ENCODE measurements at places on chromosomes 4 and X. TPM values are rescaled to one million over a fixed set of nuclear protein-coding genes. Genes with fewer than 3 reads are reported as not detected.

SSX2B gene
- total RNA-seq: not detected

TMEM144 gene
- 13.4 TPM for total RNA-seq

PPP2R2C gene
- 32.9 TPM for total RNA-seq

ETDA gene
- total RNA-seq: not detected

ASB12 gene
- total RNA-seq: not detected

KLKB1 gene
- not detected for total RNA-seq

PCDH19 gene
- 0.05 TPM for total RNA-seq

NUDT10 gene
- not detected for total RNA-seq

FABP2 gene
- not detected for total RNA-seq

ATP6AP1 gene
- 112 TPM for total RNA-seq

SHROOM4 gene
- total RNA-seq: 1.1 TPM

ADGRG2 gene
- total RNA-seq: 0.20 TPM

DNA sequence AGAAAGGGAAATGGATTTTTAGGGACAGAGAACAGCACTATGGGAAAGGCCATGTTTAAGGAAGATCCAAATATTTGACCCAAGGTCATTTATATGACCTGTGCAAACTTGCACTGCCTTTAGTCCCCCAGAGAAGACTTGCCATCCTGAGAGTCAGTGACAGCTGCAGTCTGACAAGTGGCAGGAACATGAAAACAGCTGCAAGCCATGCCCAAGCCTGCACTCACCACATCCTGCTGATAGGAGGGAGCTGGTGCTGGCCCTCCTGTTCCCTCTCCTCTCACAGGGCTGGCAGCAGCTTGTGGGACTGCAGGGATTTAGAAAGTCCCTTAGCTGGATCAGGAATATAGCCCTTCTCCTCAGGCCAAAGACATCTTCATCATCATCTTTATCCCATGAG is 187.7 kb downstream of the RAP1GDS1 start:
- H3K4me1 ChIP-seq: no peaks in the 10 kb centered on the region
- no peaks in the 10 kb centered on the region for H3K36me3 ChIP-seq
- H3K4me3 ChIP-seq: no peak overlapping the region
- no peak for DNase-seq
- H3K27me3 ChIP-seq: no peaks in the 10 kb centered on the region
- H3K27ac ChIP-seq: no peak overlapping the region

GRCh38 chrX:136354201-136354600 is 53.4 kb downstream of the ADGRG4 start:
- H3K4me3 ChIP-seq: peak overlapping the region; percentile 0
- peak overlapping the region; percentile 95 for H3K27ac ChIP-seq
- no peaks in the 10 kb centered on the region for H3K27me3 ChIP-seq
- peak; percentile 15 for DNase-seq
- H3K4me1 ChIP-seq: peaks cover 38% of the 10 kb centered on the region

GRCh38 chr4:476501-476900 is 22.5 kb downstream of the ZNF721 start:
- H3K36me3 ChIP-seq: peaks cover 17% of the 10 kb centered on the region
- peaks cover 9% of the 10 kb centered on the region for H3K4me1 ChIP-seq
- H3K4me3 ChIP-seq: no peak overlapping the region
- no peak for DNase-seq
- no peaks in the 10 kb centered on the region for H3K27me3 ChIP-seq

DNA sequence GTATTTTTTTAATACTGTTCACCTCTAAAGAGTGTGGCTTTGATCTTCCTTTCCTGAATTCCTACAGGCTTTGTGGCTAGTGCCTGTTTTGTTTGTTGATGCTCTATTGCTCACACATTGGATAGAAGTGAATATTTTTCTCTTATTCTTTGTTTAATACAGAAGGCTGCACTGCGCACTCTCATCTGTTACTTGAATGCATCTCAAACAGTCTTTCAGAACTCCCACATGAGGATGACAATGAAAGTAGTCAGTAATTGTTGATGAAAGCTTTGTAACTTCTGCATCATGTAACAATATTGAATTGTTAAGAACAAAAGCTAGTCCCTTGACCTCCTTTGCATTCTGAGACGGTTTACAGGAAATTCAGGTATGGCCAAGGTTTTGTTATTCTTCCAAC is 29.1 kb upstream of the GALNT7 start:
- DNase-seq: no peak
- no peaks in the 10 kb centered on the region for H3K36me3 ChIP-seq
- no peaks in the 10 kb centered on the region for H3K27me3 ChIP-seq
- no peak overlapping the region for H3K27ac ChIP-seq
- H3K4me1 ChIP-seq: no peaks in the 10 kb centered on the region

DNA sequence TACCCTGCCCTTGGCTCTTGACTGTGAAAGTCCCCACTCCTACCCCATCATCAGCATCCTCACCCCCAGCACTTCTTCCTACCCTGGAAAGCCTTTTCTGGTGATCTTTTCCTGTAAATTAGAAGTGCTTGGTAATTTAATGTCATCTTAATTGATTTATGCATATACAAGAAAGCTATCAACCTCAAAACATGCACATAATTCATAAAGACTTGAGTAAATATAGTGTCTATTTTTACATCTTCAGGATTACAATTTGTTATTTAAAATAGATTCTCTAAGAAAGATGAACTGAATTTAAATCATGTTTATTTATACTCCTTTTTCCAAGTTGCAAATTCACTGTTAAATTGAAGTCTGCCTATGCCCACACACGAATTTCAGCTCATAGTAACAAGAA is 36.0 kb upstream of the EXOC1L start:
- no peaks in the 10 kb centered on the region for H3K36me3 ChIP-seq
- H3K4me3 ChIP-seq: no peak overlapping the region
- no peak overlapping the region for H3K27ac ChIP-seq
- no peak for DNase-seq
- H3K4me1 ChIP-seq: no peaks in the 10 kb centered on the region

GRCh38 chr4:7842384-7843279 is 97.0 kb downstream of the AFAP1 start:
- H3K27me3 ChIP-seq: no peaks in the 10 kb centered on the region
- peaks cover 46% of the 10 kb centered on the region for H3K4me1 ChIP-seq
- peak; percentile 86 for DNase-seq
- H3K4me3 ChIP-seq: peak overlapping the region; percentile 29

- no peak overlapping the region for H3K4me3 ChIP-seq
- peaks cover 13% of the 10 kb centered on the region for H3K4me1 ChIP-seq
- no peaks in the 10 kb centered on the region for H3K36me3 ChIP-seq
These were observed 86.1 kb downstream of the ADGRG4 start for GRCh38 chrX:136386826-136387225.

DNA sequence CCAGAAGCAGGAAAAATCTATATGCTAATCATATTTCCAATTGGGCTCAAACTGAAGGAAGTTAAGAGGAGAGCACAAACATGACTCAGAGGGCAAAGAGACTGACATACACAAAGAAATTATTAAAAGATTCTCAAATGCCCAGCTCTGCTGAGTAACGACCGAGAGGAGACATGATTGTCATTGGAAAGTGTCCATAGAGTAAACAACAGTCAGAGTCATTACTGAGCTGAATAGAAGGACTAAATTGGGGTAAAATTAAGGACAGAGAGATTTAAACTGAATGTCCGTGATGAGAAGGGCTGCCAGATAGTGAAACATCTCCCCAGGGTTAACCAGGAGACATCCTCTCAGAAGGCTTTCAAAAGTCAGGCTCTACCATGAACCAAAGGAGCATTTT is 111.2 kb upstream of the GALNT7 start:
- no peaks in the 10 kb centered on the region for H3K27me3 ChIP-seq
- H3K4me3 ChIP-seq: no peak overlapping the region
- H3K4me1 ChIP-seq: no peaks in the 10 kb centered on the region
- H3K36me3 ChIP-seq: no peaks in the 10 kb centered on the region
- no peak for DNase-seq
- no peak overlapping the region for H3K27ac ChIP-seq

DNA sequence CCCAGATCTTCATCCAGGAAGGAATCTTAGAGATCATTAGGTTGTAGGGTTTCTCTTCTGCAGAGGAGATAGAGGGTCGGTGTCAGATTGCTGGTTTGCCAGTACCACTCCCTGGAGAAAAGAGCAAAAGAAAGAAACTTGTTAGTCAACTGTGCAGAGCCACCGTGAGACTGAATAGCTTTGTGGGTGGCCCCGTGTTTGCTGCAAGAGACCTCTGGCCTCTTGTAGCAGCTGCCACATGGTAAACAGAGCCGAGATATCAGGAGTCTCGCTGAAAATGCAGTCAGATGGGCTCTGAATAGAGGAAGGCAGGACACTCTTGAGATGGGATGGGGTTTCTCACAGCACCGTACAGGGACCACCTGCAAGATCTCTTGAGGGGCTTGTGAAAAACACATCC is 149.7 kb downstream of the PTTG2 start:
- no peak overlapping the region for H3K27ac ChIP-seq
- no peak overlapping the region for H3K4me3 ChIP-seq
- H3K4me1 ChIP-seq: no peaks in the 10 kb centered on the region
- H3K27me3 ChIP-seq: no peaks in the 10 kb centered on the region
- no peak for DNase-seq

GRCh38 chrX:83345298-83345697 is 162.8 kb upstream of the POU3F4 start:
- H3K4me3 ChIP-seq: no peak overlapping the region
- no peaks in the 10 kb centered on the region for H3K27me3 ChIP-seq
- H3K27ac ChIP-seq: no peak overlapping the region
- no peaks in the 10 kb centered on the region for H3K36me3 ChIP-seq
- H3K4me1 ChIP-seq: no peaks in the 10 kb centered on the region
- DNase-seq: no peak

- no peak overlapping the region for H3K4me3 ChIP-seq
- no peak for DNase-seq
- peaks cover 27% of the 10 kb centered on the region for H3K27me3 ChIP-seq
These were observed 74.6 kb downstream of the MAP3K15 start for GRCh38 chrX:19440713-19441112.

GRCh38 chr4:88177983-88178625 is 19.7 kb upstream of the ABCG2 start:
- no peaks in the 10 kb centered on the region for H3K36me3 ChIP-seq
- H3K4me3 ChIP-seq: no peak overlapping the region
- H3K27ac ChIP-seq: peak overlapping the region; percentile 90
- no peaks in the 10 kb centered on the region for H3K27me3 ChIP-seq

DNA sequence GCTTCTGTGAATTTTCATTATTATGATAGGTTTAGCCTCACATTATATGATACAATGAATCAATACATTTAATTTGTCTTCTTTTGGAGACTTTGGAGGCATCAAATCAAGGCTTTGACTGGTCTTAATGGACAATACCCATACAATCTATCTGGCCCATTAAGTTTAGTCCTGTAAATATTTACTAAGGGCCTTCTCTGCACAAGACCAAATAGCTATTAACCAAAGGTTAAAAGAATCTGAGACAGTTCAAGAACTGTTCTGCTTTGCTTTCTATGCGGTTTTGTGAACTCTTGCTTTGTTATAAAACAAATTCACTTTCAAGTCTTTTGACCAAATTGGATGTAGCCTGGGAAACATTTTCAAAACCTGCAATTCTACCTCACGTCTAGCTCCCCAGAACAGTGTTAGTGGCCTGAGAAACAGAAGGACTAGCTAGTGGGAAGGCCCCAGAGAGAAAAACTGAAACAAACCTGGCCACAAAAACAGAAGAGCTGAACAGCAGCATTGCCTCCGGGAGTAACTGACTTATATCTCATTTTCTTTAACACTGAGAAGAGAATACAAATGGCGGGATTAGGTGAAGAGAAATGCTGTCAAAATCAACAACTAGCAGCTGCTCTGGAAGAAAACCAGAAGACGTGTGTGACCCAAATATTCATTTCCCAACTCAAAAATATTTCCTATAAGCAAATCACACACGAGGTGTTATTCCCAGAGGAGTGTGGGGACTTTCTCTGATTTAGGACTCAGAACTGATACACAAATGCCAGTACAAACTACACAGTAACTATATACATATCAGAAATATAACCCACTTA is 548 bp downstream of the TLR1 start:
- no peaks in the 10 kb centered on the region for H3K27me3 ChIP-seq
- no peak for DNase-seq
- H3K36me3 ChIP-seq: no peaks in the 10 kb centered on the region
- no peaks in the 10 kb centered on the region for H3K4me1 ChIP-seq

GRCh38 chr4:163666332-163666873 is 171.9 kb downstream of the TMA16 start:
- H3K27me3 ChIP-seq: no peaks in the 10 kb centered on the region
- no peak overlapping the region for H3K4me3 ChIP-seq
- DNase-seq: no peak
- H3K27ac ChIP-seq: no peak overlapping the region
- H3K4me1 ChIP-seq: no peaks in the 10 kb centered on the region
- no peaks in the 10 kb centered on the region for H3K36me3 ChIP-seq

DNA sequence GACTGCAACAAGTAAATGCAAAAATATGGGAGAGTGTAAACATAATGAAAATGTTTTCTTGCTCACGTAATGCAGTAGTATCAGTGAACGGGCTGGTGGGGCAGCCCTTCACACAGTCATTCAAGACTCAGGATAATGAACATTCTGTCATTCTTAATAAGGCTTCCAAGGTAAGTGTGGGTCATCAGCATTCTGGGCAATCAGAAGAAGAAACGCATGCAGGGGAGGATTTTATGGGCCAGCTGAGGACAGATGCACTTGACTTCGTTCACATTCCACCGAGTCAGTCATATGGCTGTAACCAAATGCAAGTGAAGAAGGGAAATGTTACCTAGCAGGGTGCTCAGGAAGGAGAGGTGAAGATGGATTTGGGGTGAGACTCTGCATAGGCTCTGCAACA is 68.0 kb upstream of the MAP9 start:
- no peaks in the 10 kb centered on the region for H3K4me1 ChIP-seq
- H3K27ac ChIP-seq: no peak overlapping the region
- H3K27me3 ChIP-seq: no peaks in the 10 kb centered on the region
- DNase-seq: no peak

- no peak overlapping the region for H3K4me3 ChIP-seq
- H3K36me3 ChIP-seq: no peaks in the 10 kb centered on the region
- no peaks in the 10 kb centered on the region for H3K4me1 ChIP-seq
- no peak overlapping the region for H3K27ac ChIP-seq
These were observed 333.2 kb upstream of the ATOH1 start for GRCh38 chr4:93495346-93495745.

- H3K27ac ChIP-seq: no peak overlapping the region
- DNase-seq: no peak
- H3K36me3 ChIP-seq: no peaks in the 10 kb centered on the region
- H3K4me1 ChIP-seq: no peaks in the 10 kb centered on the region
- H3K27me3 ChIP-seq: no peaks in the 10 kb centered on the region
These were observed 539.1 kb upstream of the MAGEB18 start for GRCh38 chrX:25599061-25599460.

- no peaks in the 10 kb centered on the region for H3K36me3 ChIP-seq
- peak overlapping the region; percentile 88 for H3K27ac ChIP-seq
- no peak overlapping the region for H3K4me3 ChIP-seq
- peak; percentile 41 for DNase-seq
- peaks cover 33% of the 10 kb centered on the region for H3K4me1 ChIP-seq
- no peaks in the 10 kb centered on the region for H3K27me3 ChIP-seq
These were observed 70.6 kb downstream of the AR start for GRCh38 chrX:67614423-67614822.

GRCh38 chr4:151822331-151822730 is 61.5 kb upstream of the GATB start:
- H3K4me1 ChIP-seq: no peaks in the 10 kb centered on the region
- DNase-seq: no peak
- H3K27ac ChIP-seq: no peak overlapping the region
- no peaks in the 10 kb centered on the region for H3K36me3 ChIP-seq
- no peak overlapping the region for H3K4me3 ChIP-seq
- H3K27me3 ChIP-seq: no peaks in the 10 kb centered on the region

- no peaks in the 10 kb centered on the region for H3K36me3 ChIP-seq
- no peak for DNase-seq
- no peaks in the 10 kb centered on the region for H3K27me3 ChIP-seq
- no peak overlapping the region for H3K27ac ChIP-seq
These were observed 54.6 kb downstream of the RELL1 start for GRCh38 chr4:37631551-37631950.

Data from PC-9 (cell line).